ENCODE measurements at places on chromosomes 12 and 14.
A peak's percentile ranks its signal among the peaks of the same experiment; 100 is the strongest.

DNA sequence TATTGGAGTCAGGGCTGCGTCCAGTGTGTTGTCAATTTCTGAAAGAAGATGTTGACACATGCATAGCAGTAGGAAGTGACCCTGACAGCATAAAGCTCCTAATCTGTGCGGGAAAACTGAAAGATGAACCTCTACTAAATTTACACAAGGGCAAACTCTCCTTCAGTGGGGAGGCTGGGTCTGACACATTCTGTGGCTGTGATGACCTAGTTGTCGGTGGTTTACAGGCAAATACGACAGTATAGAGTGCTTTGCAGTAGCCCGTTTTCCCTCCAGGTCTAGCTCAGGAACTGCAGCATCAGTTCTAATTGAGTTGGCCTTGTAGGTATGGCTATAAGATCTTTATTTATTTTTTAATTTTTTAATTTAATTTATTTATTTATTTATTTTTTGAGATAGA, 14.8 kb upstream of the GABARAPL1 start:
- no peak for DNase-seq

DNA sequence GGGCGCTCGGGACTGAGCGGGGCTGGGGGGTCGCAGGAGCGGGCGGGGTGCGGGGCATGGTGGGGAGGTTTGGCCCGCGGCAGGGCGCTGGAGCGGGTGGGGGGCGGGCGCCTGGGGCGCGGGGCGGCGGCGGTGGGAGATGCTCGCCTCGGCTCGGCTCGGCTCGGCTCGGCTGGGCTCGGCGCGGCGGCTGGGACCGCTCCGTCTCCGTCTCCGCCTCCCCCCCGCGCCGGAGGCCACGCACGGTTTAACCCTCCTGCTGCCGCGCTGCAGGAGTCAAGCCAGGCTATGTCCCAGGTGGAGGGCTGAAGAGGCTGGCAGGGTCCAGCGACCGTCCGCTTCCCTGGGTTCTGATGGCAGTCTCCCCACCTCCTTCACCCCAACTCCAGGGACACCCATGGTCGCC, at the start of gene PIANP:
Gene PIANP (minus strand): TSS at position 170 of the 406 bp plus-strand sequence. CDS start 2,754 bp downstream, outside the sequence.
- DNase-seq, result no peak

DNA sequence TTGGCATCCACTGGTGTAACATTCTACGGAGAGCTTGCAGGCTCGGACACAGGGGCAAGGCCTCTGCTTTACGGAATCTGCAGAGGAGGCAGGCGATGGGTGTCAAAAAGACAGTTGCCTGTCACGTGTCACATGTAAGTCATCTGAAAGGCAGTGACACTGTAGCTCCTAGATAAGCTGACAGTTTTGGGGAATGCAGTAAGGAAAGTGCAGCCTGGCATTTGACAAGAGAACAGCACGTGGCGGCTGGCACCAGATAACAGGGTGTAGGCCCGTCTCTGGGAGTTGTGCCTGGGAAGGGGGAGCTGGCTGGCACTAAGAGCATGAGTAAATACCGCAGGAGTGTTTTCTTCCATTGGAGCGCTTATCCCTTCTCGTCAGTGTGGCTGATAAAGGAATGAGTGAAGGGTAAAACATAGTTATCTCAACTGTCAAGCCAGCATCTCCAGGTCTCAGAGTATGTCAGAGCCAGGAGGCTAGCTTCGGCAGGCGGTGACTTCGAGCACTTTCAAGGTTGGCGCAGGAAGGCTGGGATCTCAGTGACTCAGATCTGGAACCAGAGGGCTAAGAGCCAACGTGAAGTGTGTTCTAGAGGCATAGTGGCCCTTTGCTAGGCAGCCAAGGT, 26.1 kb downstream of the ADCK1 start:
- DNase-seq, result no peak

- peak; percentile 86 for DNase-seq
These were observed 261 bp upstream of the RNU7-1 start for GRCh38 chr12:6943389-6943721.

DNA sequence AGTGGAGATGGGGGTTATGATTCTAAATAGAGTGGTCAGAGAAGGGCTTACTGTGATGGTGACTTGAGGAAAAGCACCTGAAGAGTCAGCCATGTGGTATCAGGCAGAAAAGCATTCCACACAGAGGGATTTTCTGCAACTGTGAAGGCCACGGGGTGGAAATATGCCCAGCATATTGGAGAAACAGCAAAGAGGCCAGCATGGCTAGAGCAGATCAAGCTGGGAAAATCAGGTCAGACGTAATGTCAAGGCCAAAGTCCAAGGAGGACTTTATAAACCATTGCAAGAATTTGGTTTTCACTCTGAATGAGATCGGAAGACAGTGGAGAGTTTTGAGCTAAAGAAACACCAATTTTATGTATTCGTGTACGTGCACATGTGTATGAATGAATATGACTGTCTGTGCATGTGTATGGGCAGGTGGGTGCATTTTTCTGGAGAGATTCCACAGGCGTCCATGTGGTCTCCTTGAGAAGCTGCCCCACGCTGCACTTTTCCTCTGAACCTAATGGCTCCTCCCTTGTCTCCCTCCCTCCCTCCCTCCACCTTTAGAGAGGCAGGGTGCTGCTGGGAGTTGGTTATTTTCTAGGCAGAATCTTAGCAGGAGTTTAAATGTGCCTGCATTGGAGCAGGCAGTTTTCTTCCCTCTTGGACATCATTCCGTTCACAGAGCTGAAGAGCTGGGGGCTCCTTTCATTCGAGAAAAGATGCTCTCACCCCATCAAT, 97.4 kb upstream of the PPP4R3A start:
- DNase-seq, result no peak

- no peak for DNase-seq
These were observed 49.5 kb downstream of the PRMT8 start for GRCh38 chr12:3540387-3540990.

DNA sequence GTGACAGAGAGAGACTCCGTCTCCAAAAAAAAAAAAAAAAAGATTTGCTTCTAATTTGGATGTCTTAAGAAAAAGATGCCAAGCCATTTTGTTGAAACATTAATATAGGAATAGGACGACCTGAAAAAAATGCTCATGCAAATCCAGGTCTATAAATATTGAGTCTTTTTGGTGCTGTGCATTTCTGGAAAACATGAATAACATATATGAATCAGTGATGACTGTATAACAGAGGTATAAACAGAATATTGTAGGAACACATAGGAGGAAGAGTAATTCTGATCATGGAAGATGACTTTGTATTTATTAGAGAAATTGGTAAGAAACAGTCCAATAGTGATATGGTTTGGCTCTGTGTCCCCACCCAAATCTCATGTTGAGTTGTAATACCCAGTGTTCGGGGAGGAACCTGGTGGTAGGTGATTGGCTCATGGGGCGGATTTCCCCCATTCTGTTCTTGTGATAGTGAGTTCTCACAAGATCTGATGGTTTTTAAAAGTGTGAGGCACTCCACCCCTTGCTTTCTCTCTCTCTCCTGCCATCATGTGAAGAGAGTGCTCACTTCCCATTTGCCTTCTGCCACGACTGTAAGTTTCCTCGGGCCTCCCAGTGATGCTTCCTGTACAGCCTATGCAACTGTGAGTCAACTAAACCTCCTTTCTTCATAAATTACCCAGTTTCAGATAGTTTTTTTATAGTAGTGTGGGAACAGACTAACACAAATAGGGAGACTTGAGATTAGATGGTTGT, 3.0 kb upstream of the SRSF5 start:
- peak; percentile 39 for DNase-seq

DNA sequence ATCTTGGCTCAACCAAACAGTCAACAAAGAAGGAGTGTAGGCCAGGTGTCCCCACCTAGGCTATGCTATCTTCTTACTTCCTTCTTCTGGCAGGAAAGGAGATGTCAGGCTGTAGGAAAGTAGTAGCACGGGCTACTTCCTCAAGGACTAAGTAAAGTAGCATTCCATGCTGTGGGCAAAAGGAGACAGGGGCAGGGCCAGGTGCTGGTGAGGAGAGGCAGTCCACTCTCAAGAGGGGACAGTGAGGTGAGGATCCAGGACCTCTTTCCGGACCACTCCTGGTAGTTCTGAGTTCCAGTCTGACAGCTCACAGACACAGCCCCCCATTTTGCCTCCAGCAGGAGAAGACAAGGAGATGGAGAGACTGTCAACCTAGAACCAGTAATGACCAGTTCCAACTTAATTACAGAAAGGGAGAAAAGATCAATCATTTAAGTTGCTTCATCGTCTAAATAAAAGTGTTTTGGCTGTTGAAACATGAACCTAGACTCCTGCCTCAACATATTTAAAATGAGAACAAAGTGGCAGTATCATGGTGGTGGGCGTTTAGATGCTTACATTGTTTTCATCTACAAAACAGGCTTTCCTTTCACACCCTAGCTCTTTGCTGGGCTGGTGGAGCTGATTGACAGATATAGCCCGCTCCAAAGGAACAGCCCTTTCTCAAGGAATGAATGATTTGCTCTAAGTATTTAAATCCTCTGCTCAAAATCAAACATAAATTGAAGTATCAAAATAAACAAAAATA, 5.1 kb upstream of the SSTR1 start:
- DNase-seq, result no peak

DNA sequence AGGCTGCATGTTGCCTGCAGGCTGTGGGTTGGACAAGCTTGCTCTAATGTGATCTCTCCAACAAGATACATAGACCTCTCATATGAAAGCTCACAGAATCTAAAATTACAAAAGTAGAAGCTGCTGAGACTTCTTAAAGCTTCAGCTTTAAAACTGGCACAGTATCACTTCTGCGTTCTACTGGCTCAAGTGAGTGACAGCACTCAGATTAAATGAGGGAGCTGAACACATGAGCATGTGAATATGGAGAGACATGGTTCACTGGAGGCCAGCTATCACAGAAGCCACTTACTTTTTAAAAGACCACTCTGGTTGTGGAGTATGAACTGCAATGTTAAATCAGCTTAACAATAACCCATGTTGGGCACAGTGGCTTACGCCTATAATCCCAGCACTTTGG, 29.1 kb upstream of the ANO6 start:
- DNase-seq, result no peak

- DNase-seq, result no peak
These were observed 1.1 kb downstream of the SMIM41 start for GRCh38 chr12:52080403-52081251.

DNA sequence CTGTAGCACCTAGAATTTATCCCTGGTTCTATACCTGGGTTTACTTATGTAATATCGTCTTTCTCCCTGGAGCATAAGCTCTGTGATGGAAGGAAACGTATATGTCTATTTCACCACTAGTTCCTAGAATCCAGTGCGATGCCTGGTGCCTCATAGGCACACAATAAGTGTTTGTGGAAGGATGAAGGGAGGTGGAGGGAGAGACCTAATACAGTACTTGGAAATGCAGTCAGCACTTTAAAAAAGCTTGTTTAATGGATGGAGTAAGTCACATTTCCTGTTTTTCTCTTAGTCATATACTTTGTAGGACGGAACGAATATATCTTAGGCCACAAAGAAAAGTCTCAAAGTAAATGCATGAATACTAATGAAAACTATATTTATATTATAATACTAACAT, 186.5 kb upstream of the HMGA2 start:
- DNase-seq, result no peak

DNA sequence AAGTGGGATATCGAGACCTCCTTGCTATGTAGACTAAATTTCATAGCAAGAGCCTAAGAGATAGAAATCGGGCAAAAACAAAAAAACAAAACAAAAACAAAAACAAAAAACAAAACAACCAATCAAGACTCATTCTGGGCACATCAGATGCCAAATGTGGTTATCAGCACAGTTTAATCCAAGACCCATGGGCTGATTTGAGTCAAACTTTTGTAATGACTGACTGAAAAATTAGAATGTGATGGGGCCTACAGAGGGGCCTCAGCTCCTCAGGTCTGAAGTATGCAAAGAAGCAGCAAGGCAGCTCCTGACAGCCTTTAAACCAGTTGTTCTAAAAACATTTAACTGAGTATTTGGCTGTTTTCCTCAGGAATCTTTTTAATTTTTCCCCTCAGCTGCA, 49.3 kb downstream of the SLC4A8 start:
- DNase-seq, result no peak

- DNase-seq, result no peak
These were observed 29.7 kb downstream of the CPNE8 start for GRCh38 chr12:38875586-38876228.

- DNase-seq, result no peak
These were observed 12.6 kb downstream of the RASSF9 start for GRCh38 chr12:85823436-85824180.
